ENCODE measurements at places on chromosomes 6 and 20. TPM values are rescaled to one million over a fixed set of nuclear protein-coding genes. Genes with fewer than 3 reads are reported as not detected.

C20orf202 gene
- not detected for total RNA-seq

GRCh38 chr20:33791959-33792597 lies 19.1 kb upstream of the CHMP4B start:
- peak; percentile 33 for DNase-seq

DNA sequence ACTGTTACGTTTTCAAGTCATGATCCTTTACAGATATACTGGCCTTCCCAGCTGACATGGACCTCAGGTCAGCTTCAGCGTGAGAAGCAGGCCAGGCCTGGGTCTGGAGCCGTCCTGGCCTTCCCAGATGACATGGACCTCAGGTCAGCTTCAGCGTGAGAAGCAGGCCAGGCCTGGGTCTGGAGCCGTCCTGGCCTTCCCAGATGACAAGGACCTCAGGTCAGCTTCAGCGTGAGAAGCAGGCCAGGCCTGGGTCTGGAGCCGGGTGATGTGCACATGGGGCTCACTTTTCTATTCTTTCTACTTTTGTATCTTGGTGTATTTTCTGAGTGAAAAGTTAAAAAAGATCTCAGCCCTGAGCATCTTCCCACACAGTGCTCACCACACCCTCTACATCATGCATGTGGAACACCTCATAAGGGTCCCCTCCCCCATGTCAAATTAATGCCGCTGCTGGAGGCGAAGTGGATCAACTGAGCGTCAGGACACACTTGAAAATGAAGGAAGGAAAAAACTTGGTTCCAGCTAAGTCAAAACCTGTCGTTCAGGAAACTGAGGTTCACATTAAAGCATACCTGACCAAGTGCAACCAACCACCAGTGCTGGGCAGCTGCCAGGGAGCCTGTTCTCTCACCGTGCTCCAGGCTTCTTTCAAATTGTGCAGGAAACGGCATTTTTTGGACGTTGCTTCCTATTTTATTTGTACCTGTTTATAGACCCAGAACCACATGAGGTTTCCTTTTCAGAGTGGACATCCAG lies 32.2 kb downstream of the KIF25 start:
- DNase-seq: no peak

DNA sequence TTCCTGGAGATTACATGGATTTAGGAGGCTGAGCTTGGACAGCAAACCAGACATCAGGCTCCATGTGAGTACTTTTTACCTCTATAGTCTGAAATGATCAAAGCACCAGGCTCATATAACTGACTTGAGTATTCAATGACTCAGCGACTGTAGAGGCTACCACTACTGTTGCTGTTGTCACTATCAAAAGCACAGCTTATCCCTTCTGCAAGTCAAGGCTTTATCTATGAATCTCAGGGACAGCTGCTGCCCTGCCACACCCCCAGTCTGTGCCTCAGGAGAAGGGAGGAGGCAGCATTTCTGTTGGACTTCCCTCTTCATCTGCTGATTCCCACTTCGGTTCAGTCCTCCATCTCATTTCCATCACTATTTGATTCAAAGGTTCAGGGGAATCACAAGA lies 80.5 kb upstream of the CNR1 start:
- no peak for DNase-seq

PRIM2 gene
- total RNA-seq: 33.8 TPM

LKAAEAR1 gene
- under 0.01 TPM for total RNA-seq

GRCh38 chr6:43052842-43053544 lies 658 bp downstream of the CUL7 start:
- peak; percentile 35 for DNase-seq

GRCh38 chr6:158377860-158378259 lies 65.6 kb downstream of the TULP4 start:
- DNase-seq: peak; percentile 72

OPN5 gene
- not detected for total RNA-seq

HLA-DMB gene
- total RNA-seq: 1.7 TPM

ZBTB46 gene
- total RNA-seq: 13.8 TPM

ID1 gene
- total RNA-seq: 18.0 TPM

SNX14 gene
- 151 TPM for total RNA-seq

DNA sequence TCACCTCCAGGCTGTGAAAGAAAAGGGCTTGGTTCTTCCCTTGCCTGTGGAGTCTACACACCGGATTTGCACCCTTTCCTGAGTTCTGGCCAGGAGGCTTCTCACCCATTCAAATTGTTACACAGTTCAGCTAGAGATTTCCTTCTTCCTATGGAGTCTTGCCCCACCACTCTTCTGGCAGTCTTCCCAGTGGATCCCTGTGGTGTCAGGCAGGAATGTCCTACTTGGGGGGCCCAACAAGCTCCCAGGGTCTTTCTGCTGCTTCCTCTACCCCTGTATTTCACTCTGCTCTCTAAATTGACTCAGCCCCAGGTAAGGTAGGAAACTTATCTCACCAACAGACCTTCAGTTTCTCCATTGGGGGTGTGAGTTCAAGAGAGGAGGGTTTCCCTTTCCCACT lies 14.0 kb upstream of the CST9L start:
- DNase-seq: no peak

DNA sequence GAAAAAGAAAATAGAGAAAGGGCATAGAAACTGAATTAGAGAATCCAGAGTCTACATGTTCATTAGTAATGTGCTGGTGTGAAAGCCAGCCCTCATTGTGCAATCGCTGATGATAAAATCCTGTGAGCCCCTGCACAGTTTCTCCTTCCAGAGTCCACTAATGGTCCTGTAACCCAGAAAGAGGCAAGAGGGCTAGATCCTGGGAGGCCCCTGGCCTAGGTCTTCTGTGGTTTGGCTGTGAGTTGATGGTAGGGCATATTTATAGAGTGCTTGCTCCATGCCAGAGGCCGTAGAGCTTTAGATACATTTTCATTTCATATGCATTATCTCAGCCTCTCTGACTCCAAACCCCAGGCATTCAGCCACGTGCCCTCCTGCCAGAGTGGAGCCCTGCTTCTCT lies 94.9 kb upstream of the MTHFD1L start:
- peak; percentile 67 for DNase-seq

SCRT2 gene
- total RNA-seq: not detected

- DNase-seq: no peak
Observed at GRCh38 chr20:53098621-53099020, 126.5 kb downstream of the TSHZ2 start.
